Smooth muscle cell of trachea (primary cell): ENCODE measurements at places on chromosomes 5 and 9. TPM values are rescaled to one million over a fixed set of nuclear protein-coding genes. Genes with fewer than 3 reads are reported as not detected.

Gene MYMK
- not detected in 2 replicates for total RNA-seq

Gene CKMT2
- 3.5 and 11.2 TPM in 2 replicates for total RNA-seq

Gene NUTM2G
- not detected in 2 replicates for total RNA-seq

Gene KIF3A
- total RNA-seq = 7.8 and 12.2 TPM in 2 replicates

Gene CD14
- total RNA-seq = 0.44 and 0.50 TPM in 2 replicates

Gene PCYOX1L
- total RNA-seq = 5.2 and 7.4 TPM in 2 replicates

Gene PCDHB10
- 0.15 and 0.66 TPM in 2 replicates for total RNA-seq

Gene ZDHHC11
- 0.87 and 2.8 TPM in 2 replicates for total RNA-seq

Gene SQSTM1
- 1,147 and 2,519 TPM in 2 replicates for total RNA-seq

Gene LCP2
- total RNA-seq = not detected in 2 replicates

Gene MOB3B
- total RNA-seq = 0.15 and 0.17 TPM in 2 replicates

Gene ARL14EPL
- total RNA-seq = not detected in 2 replicates

Gene PSAT1
- 35.9 and 43.5 TPM in 2 replicates for total RNA-seq

Gene SOWAHA
- total RNA-seq = 0.15 and 0.17 TPM in 2 replicates

Gene SLC44A1
- 86.5 and 87.8 TPM in 2 replicates for total RNA-seq

Gene MEF2C
- 10.4 and 14.1 TPM in 2 replicates for total RNA-seq

Gene TEK
- total RNA-seq = 6.4 and 9.3 TPM in 2 replicates

Gene EPB41L4A
- 0.29 and 0.33 TPM in 2 replicates for total RNA-seq

Gene NR6A1
- 0.44 and 0.66 TPM in 2 replicates for total RNA-seq

Gene SLC36A3
- total RNA-seq = not detected in 2 replicates

Gene ZNF366
- total RNA-seq = under 0.01 TPM in 1 of 2 replicates, not detected in the other

Gene SLC2A6
- total RNA-seq = 13.2 and 14.1 TPM in 2 replicates

Gene GPRIN1
- 6.3 and 7.4 TPM in 2 replicates for total RNA-seq

Gene TIFAB
- total RNA-seq = not detected in 2 replicates

Gene PCSK5
- total RNA-seq = 8.4 and 10.1 TPM in 2 replicates

Gene SPATA31D4
- not detected in 2 replicates for total RNA-seq

Gene ACTBL2
- total RNA-seq = not detected in 2 replicates

Gene PAEP
- total RNA-seq = not detected in 2 replicates

Gene DHX29
- total RNA-seq = 38.4 and 55.1 TPM in 2 replicates

Gene PIP5K1B
- total RNA-seq = not detected in 2 replicates

Gene ISL1
- total RNA-seq = not detected in 2 replicates

Gene CDO1
- 9.0 and 13.2 TPM in 2 replicates for total RNA-seq

Gene PTCD2
- total RNA-seq = 11.2 and 14.4 TPM in 2 replicates

Gene JAKMIP2
- total RNA-seq = 0.50 and 2.6 TPM in 2 replicates

Gene DIRAS2
- under 0.01 and 0.66 TPM in 2 replicates for total RNA-seq

Gene ZNF879
- 4.9 and 5.6 TPM in 2 replicates for total RNA-seq

Gene TMEM174
- total RNA-seq = not detected in 2 replicates

Gene PCDHB3
- 0.29 and 0.50 TPM in 2 replicates for total RNA-seq

Gene ERBIN
- total RNA-seq = 50.8 and 68.8 TPM in 2 replicates

Gene IL9
- not detected in 2 replicates for total RNA-seq

Gene SH3TC2
- 1.5 and 3.3 TPM in 2 replicates for total RNA-seq

Gene RASEF
- total RNA-seq = 0.44 and 0.50 TPM in 2 replicates

Gene TERT
- not detected in 2 replicates for total RNA-seq

Gene IL33
- total RNA-seq = 19.6 and 44.5 TPM in 2 replicates

Gene SPATA31A3
- total RNA-seq = not detected in 2 replicates

Gene ZNG1A
- 12.1 and 50.9 TPM in 2 replicates for total RNA-seq

Gene TSTD2
- total RNA-seq = 11.8 and 17.0 TPM in 2 replicates

Gene NOXA1
- 0.73 and 1.7 TPM in 2 replicates for total RNA-seq

Gene RASGRF2
- 7.7 and 9.1 TPM in 2 replicates for total RNA-seq

Gene CYLC2
- total RNA-seq = not detected in 2 replicates

Gene PRR7
- 2.9 and 12.4 TPM in 2 replicates for total RNA-seq

Gene PCDHB15
- total RNA-seq = under 0.01 and 0.66 TPM in 2 replicates

Gene IFNB1
- total RNA-seq = not detected in 2 replicates
